ENCODE measurements at places on chromosomes 5 and 9. TPM values are rescaled to one million over a fixed set of nuclear protein-coding genes. Genes with fewer than 3 reads are reported as not detected.
A peak's percentile ranks its signal among the peaks of the same experiment; 100 is the strongest.

DNA sequence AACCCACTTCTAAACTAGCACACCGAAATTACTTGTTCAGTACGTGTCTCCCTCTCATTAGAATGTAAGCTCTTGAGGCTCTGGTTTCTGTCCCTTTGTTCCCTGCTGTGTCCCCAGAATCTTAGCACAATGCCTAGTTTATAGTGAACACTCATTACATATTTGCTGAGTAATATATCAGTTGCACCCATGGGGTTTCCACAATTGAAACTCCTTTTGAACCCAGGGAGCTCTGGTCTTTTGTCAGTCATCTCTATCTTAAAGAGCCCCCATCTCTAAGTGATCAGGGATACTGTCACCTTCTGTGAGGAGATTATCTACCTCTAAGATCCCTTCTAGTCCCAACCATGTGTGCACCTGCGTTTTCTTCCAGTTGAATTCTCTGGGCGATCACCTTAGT is 12.8 kb downstream of the CAMK4 start:
- no peak for DNase-seq

- DNase-seq, result no peak
These were observed 53.6 kb upstream of the RANBP6 start for GRCh38 chr9:6068983-6069382.

DNA sequence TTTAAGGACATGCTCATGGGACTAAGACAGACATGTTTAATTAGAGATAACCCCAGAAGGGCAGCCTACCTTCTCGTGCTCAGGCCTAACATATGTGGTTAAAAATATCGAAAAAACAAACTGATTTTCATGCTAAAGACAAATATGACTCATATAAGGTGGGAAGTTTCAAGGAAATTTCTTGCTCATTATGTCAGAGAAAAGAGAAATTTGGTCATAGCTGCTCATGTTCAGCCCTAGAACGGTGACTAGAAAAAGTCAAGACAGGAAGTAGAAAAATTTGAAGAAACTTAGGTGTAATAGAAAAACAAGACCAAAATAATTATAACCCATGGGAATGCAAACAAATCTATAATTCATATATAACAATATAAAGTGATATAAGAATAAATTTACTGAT is 120.6 kb downstream of the PRDM9 start:
- no peak for DNase-seq

GRCh38 chr5:32076699-32077695 is 97.1 kb downstream of the GOLPH3 start:
- DNase-seq, result no peak

DNA sequence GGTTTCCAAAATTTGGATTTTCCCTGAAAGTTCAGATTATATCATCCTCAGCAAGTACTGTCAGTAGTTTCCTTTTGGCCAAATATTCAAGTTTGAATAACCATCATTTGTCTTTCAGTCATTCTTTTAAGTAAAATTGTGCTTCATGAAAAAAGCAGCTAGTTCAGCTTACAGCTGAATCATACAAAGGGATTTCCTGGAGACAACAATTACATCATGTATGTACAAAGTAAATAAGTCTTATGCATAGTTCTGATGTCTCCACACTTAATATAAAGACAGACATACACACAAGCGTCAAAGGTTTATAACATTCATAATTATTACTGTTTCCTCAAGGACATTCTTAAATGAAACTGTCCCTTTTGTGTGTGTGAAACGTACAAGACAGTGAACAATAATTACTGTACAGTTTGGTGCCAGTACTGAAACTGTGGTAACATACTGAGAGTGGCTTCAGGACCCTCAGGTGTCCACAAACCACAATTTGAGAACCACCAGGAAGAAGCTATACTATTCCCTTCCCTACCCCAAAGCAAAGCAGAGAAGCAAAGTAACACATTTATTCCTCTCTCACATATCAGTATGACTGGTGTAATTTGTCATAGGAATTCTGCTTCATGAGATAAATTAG is 746.6 kb downstream of the TAF11L14 start:
- DNase-seq, result no peak

DNA sequence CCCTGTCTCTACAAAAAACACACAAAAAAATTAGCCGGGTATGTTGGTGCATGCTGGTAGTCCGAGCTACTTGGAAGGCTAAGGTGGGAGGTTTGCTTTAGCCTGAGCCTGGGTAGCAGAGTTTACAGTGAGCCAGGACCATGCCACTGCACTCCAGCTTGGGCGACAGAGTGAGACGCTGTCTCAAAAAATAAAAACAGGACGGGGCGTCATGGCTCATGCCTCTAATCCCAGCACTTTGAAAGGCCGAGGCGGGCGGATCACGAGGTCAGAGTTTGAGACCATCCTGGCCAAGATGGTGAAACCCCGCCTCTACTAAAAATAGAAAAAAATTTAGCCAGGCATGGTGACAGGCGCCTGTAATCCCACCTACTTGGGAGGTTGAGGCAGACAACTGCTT is 40.3 kb downstream of the UBE2D2 start:
- DNase-seq, result no peak

GRCh38 chr5:873328-873727 is 19.3 kb downstream of the BRD9 start:
- no peak for DNase-seq

GRCh38 chr5:180112181-180112861 is 40.8 kb upstream of the RNF130 start:
- no peak for DNase-seq

DNA sequence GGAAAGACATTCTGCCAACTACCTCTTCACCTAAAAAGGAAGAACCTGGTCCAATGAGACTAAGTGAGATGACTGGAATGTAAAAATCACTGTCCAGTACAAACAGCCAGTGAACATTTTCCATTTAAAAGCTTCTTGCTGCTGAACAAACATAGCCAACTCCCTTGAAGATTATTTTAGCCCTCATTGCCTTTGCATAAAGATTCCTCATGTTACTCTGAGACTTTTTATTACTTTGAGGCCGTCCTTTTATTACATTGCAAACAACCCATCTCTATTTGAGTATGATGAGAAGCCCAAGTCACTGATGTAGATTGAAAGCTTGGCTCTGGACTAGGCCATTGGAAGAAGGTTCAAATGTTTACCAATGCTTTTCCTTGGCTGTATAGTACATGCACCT is 649.8 kb downstream of the CETN3 start:
- DNase-seq, result no peak

DNA sequence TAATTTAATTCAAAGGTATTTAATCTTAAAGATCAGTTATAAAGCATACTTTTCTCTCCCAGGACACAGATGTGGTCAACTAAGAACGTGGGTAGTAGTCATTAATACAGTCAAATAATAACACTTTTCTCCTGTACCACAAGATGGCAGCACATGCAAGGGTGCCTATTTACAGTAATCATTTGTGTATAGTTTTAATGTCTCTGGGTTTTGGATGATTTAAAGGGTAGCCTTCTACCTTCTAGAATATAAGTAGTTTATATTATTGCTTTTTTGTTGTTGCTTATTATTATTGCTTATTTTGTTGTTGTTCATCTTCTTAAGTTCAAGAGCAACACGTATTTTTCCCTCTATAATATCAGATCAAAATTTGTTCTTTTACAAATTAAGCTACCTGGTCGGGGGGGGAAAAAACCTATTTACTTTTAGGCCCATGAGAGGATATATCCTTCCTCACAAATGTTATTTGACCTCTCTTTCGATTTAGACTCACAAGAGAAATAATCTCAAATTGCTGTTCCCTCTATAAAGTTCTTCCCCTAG is 59.6 kb upstream of the SLC27A6 start:
- DNase-seq, result peak; percentile 61

DNA sequence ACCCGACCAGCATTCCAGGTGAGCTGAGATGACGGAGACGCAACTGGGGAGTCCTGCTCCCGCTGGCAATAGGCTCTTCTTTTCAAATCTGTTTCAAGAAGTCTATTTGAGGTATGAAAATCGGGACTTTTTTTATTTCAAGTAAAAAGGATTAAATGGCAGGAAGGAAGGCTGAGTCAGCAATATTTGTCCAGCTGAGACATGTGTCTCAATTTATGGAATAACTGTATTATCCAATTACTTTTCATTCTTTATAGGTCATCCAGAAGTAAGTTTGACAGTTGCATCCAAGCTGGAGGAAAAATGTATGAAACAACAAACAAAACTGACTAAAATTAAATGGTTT is 221.1 kb downstream of the NR2F1-AS1 start:
- DNase-seq, result no peak

DNA sequence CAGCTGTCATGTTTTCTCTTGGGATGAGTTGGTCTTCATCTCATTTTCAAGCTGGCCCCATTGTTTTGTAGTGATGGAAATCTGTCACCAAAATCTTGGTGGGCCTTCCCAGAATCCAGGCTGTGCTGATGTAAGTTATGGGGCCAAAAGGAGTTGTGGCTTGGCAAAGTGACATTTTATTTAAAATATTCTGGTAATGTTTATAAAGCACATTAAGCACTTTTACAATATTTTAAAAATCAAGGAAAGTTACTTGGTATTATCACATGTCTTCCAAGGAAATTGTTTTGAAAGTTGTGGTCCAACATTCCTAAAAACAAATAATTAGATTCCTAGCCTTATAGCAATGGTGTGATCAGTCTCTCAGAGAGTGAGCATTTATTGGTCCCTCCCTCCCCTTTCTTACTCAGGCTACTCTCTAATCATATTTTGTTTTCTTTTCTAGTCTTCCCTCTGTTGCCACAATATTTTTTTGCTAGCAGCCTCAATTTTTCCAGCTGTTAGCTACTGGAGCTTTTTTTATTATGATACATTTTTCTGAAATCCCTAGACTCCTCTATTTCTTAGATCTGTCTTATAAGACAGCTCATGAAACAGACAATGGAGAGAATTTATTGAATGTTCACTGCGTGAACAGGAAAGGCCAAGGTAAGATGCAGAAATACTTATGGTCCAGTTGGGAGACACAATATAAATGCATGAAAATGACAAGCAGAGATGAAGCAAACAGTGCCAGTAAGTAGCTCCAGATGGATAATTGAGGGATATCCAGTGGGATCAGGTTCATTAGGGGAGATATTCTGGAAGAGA is 408.1 kb upstream of the ZNF608 start:
- no peak for DNase-seq

DNA sequence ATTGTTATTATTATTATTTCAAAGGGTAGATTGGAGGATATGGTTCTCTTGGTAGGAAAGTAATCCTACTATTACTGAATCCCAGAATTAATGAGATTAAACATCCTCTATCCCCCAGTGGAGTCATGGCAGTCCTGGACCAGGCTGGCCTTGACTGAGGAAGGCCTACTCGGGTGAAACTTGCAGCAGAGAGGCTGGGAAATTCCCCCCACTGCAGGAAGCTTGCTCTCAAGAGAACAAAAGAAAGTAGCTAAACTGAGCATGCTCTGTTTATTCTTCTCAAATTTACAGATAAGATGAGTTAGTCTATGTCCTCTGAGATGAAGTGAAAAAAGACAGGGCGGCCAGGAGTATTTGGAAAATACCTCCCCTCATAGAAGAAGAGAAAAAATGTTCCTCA is 233.9 kb upstream of the RPS23 start:
- DNase-seq, result no peak

GRCh38 chr5:572398-573019 is 39.6 kb upstream of the CEP72 start:
- DNase-seq, result no peak

DNA sequence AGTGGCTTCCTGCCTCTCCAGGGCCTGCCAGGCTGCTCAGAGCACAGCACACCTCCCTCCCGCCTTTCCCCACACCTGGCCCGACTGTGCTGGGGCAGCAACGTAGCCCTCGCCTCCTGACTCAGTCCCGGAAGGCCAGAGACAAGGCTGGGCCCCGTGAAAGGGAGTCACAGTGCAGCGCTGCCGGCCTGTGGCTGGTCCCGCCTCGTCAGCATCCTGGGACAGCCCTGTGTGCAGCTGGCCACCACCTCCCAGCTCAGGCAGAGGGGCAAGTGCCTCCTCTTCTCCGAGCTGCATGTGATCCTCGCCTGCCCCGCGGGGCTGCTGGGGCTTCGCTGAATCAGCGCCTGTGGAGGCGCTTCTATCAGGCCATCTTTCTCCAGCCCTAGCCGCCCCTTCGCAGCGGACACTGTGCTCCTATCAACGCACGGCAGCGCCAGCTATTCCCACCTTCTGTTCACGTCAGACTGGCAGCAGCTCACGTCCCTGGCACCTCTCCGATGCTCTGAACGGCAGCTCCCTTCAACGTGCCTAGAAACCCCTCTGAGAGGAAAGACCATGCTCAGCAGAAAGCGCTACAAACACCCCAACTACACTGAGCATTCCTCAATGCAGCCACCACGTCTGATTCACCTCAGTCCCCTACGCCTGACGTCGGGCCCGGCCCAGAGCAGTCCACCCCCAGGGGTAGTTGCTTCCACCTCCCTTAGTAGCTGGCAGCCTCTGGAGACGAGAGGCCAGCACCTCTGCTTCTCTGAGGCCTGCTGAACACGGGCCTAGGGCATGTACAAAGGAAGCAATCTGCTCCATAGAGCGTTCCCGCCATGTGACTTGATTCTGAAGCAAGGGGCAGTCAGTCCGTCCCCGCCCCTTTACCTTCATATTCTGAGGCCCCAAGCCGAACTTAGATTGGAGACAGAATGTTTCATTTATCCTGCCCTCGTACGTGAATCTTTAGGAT is 78.8 kb downstream of the GPR21 start:
- DNase-seq, result no peak

DNA sequence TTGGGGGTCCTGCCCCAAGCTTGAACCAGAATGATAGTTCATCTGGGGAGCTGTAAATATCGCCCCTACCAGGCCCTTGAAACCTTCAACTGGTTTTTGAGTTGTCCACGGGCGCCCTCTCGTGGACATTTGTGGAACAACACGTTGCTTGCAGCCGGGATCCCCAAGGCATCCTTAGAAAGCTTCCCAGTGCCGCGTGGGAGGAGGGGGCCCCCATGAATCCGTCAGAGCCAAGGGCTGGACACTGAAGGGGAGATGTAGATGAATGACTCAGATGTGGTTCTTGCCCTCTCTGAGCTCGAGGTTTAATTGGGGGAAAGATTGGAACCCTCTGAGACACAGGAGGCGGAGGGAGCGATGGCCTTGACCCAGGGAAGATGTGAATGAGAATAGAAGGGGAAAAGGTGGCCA is 31.8 kb upstream of the ORM1 start:
- no peak for DNase-seq

GRCh38 chr5:158039441-158039840 is 180.5 kb upstream of the CLINT1 start:
- no peak for DNase-seq

PAPPA gene
- 14.8 TPM for polyA plus RNA-seq

SLC6A18 gene
- polyA plus RNA-seq, result 0.12 TPM

PTGR1 gene
- polyA plus RNA-seq, result 326 TPM

C9orf50 gene
- not detected for polyA plus RNA-seq

SLC6A19 gene
- polyA plus RNA-seq, result 83.3 TPM

PCDHGA6 gene
- polyA plus RNA-seq, result 7.2 TPM

GMCL2 gene
- polyA plus RNA-seq, result 0.11 TPM

F12 gene
- 9.1 TPM for polyA plus RNA-seq

EQTN gene
- 0.24 TPM for polyA plus RNA-seq

KCTD16 gene
- 2.9 TPM for polyA plus RNA-seq

C1QTNF3 gene
- 49.1 TPM for polyA plus RNA-seq

CDH9 gene
- 9.8 TPM for polyA plus RNA-seq

ELOVL7 gene
- 12.2 TPM for polyA plus RNA-seq

All from renal cortex interstitium (tissue), 15 donors.